Right forelimb (tissue), 1 donor: ENCODE measurements at places on chromosomes 12 and 14.
A peak's percentile ranks its signal among the peaks of the same experiment; 100 is the strongest.

DNA sequence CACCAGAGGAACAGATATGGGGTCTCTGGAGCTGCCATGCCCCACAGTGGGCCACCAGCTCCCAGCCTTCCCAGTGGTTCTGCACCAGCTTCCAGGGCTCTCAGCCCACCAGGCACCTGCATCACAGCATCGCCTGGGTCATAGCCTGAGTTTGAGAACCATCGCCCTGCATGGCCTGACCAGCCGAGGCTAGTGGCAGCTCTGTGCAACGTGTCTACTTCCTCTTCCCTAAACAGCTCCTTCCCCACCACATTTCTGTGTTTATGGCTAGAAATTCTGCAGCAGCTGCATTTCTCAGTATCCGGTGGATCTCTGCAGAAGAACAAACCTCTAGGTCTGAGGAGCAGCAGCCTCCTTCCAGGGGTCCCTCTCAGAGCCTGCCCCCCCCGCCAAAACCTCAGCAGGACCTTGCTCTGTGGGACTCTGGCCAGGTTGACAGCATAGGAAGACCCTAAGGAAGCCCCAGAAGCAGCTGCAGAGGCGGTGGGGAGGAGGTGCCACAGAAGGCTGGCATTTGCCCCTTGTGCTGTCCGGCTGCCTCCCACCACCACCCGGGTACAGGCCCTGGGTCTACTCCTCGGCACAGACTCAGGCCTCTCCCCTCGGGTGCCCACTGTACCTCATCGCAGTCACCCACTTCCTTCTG is 47.7 kb downstream of the PSMA6 start:
- DNase-seq: no peak

DNA sequence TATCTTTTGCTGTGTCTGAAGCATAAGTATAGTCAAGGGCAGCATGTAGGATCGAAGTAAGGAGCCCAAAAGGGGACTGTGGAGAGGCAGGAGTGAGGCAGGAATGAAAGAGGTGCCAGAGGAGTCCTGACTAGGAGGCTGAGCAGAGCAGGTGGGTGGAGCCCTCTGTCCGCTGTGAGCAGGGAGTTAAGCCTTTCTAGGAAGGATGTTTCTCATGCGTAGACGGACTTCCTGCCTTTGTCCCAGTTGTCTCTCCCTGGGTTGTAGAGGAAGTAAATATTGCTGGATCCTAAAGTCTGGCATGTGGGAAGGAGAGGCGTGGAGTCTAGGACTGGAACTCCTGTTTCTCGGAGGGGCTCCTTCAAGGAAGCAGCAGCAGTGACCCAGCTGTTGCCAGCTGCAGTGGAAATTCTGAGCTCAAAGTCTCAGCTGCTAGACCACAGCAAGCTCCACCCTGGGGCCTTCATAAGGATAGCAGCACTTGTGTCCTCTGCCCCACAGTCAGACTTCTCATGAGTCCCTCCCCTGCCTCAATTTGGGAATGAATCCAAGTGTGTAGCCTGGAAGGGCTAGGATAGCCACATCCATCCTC is 44.0 kb downstream of the RBMS2 start:
- DNase-seq: peak; percentile 93

- DNase-seq: no peak
Observed at GRCh38 chr14:84433961-84434360, 1096.0 kb upstream of the FLRT2 start.

DNA sequence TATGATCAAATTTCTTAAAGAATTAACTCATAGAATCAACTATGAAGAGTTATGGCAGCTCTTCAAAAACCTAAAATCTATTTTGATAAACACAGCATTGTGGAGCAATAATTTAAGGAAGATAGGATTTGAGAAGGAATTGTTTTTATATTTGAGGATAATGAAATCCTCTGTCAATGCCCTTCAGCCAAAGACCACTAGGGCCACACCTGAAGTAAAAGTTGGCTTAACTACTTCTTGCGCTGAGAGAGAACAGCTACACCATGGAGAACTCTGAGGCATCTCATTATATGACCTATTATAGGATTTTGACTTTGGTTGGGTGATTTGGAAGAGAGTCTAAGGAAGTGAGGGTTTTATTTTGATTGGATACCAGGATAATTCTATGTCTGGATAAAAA is 237.2 kb downstream of the TMTC2 start:
- no peak for DNase-seq

GRCh38 chr12:95173392-95174251 is 43.6 kb downstream of the FGD6 start:
- DNase-seq: no peak

GRCh38 chr12:132084621-132085290 is 59.4 kb downstream of the DDX51 start:
- peak; percentile 63 for DNase-seq

DNA sequence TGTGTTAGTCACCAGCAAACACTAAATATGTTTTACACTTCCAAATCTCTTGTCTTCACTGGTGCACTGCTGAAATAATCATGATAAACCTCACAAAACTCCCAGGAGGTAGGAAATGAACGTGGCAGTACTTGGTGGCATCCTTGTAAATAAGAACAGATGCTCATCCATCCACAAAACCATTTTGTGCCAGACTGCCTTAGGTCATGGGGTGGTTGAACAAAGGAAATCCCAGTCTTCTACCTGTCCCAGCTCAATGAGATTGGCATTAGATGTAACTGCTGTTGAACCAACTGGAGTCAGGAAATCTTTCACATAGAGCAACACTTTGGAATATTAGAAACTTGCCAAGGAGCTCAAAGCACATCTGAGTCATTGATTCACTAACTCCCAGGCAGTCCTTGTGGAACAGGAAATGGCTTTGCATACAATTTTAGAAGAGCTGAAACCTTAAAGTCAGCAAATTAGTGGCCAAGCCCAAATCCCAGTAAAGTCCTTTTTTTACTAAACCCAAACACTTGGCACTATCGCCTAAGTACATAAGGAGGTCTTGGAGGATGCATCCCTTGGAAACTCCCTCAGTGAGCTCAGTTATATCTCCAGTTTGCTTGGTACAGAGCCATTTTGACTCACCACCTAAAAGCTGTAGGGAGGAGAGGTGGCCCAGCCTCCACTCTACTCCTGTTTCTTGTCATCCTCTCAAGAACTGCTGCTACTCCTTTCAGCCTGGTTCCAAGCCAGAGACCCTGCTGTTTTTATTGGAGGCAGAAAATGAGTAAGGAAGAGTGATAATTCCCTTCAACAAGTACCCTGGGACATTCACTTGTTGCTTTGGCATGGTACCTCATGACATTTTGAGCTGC is 208.0 kb downstream of the NOVA1 start:
- no peak for DNase-seq

- no peak for DNase-seq
Observed at GRCh38 chr14:75968456-75968855, 13.3 kb downstream of the TGFB3 start.

- no peak for DNase-seq
Observed at GRCh38 chr12:84607170-84607819, 305.3 kb downstream of the SLC6A15 start.

GRCh38 chr12:89657739-89658138 is 50.9 kb downstream of the ATP2B1 start:
- no peak for DNase-seq

GRCh38 chr12:92543840-92544239 is 158.9 kb upstream of the PLEKHG7 start:
- DNase-seq: no peak

GRCh38 chr14:88749139-88749538 is 43.6 kb downstream of the EML5 start:
- DNase-seq: no peak

DNA sequence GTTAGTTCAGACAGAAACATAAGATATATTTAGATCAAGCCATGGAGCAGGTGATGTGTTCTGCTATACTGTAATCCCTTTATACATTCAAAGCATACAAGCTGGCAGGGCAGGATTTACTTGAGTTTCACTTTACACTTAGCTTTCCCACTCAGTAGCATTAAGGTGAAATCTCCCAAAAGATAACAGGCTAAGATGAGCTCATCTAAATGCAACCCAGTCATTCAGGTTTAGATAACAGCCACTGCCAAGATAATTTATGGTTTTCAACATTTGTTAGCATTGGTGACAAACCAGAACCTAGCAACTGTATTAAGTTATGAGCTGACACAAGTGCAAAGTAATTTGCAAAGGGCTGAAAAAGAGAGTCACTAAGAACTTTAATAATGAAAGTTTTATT is 925.1 kb upstream of the ATXN7L3B start:
- no peak for DNase-seq

- no peak for DNase-seq
Observed at GRCh38 chr14:63300854-63301253, 17.9 kb downstream of the GPHB5 start.

DNA sequence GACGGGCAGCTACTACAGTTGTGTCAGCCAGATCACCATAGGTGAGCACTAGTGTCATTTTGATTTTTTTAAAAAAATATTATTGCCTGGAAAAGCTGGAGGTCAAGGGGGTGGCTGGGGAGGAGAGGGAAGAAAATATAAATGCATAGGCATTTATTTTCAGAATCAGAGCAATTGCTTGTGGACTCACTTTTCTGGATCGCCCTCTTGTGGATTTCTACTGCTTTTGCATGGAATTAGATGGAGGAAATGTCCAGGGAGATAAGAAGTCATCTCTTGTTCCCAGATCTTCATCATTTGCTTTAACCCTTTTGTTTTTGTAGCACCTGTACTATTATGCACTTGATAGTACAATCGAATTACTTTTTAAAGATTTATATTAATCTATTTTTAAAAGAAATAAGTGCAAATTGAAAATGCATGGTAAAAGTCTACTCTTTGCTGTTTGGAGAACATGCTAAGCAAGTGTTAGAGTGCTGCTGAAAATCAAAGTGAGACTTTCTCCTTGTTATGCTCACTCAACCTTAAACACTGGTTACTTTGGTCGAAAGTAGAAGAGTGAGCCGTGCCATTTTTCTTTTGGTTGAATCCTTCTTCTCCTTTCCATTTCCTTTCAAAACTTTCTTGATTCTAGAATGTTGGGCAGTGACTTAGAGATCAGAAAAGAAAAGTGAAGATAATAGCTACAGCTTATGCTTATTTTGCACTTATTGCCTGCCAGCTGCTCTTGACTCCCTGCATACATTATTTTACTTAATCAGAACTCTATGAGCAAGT is 60.6 kb upstream of the ANO4 start:
- DNase-seq: no peak

GRCh38 chr14:36716614-36717184 is 55.0 kb downstream of the PAX9 start:
- no peak for DNase-seq

DNA sequence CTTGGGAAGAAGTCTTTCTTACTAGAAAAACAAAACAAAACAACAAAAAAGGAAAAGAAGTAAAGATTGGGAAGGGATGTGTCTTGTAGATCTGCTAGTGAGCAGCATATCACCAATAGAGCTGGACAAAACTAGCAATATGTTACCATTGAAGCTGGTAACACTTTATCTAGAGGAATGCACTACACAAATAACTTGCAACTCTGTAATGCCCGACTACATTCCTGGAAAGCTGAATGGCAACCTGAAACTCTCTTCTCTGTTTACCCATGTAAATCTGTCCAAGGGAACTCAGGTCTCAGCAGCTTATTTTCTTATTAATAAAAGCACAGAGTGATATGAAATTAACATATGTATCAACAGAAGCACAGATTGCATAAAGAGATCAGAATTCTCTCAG is 624.4 kb downstream of the KCNH5 start:
- no peak for DNase-seq

DNA sequence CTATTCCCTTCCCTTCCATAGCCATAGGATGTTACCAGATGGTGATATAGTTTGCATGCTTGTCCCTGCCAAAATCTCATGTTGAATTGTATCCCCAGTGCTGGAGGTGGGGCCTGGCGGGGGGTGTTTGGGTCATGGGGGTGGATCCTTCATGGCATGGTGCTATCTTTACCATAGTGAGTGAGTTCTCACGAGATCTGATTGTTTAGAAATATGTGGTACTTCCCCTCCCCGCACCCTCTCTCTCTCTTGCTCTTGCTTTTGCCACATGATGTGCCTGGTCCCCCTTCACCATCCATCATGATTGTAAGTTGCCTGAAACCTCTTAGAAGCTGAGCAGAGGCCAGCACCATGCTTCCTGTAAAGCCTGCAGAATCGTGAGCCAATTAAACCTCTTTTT is 181.3 kb downstream of the CAND1 start:
- DNase-seq: no peak

GRCh38 chr14:81234278-81234677 is 13.5 kb upstream of the GTF2A1 start:
- no peak for DNase-seq

GRCh38 chr14:89418976-89419375 is 1.9 kb upstream of the FOXN3 start:
- DNase-seq: no peak

GRCh38 chr14:90168425-90169105 is 87.8 kb upstream of the PSMC1 start:
- no peak for DNase-seq

DNA sequence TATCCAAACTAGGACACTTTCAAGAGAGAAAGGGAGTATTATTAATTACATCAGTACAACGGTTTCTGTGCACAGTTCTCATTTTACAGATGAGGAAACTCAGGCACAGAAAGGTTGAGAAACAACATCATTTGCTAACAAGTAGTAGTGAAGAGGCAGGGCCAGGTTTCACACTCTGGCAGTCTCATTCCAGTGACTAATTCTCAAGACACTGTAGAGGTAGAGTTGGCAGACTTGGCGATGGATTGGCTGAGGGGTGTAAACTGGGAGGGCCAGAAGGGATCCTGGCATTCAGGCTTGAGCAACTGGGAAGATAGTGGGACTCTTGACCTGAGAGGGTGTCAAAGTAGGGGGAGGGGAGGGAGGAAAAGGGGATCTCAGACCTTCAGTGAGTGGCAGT is 73.8 kb upstream of the BDKRB2 start:
- DNase-seq: no peak

DNA sequence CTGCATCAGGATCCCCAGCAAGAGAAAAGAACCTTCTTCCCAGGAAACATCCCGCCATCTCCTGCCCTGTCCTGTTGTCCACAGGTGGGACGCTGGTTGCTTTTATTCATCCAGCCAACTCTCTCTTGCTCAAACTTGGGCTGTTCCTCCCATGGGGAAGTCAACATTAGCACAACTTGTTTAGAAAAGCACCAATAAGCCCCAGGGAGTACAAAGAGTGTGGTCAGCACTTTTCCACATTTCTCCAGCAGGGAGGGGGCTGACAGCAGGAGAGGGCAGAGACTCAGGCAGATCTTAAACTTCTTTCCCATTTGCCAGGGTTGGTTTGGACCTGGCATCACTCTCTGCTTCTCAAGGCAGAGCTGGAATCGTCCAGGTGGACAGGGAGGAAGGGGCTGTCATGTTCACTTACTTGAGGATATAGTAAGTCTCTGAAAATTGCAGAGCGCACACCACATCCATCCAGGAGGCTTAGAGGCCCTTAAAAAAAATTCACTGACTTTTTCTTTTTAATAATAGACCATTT is 74.9 kb downstream of the RBM19 start:
- DNase-seq: no peak

DNA sequence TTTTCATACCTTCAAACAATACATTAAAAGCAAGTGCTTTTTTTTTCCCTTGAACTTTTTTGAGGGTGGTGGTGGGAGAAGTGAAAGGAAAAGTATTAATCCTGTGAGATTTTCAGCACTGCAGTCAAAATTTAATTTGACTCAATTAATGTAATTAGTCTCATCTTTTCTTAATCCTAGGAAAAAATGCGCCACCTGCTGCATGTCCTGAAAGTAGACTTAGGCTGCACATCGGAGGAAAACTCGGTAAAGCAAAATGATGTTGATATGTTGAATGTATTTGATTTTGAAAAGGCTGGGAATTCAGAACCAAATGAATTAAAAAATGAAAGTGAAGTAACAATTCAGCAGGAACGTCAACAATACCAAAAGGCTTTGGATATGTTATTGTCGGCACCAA is 52.2 kb downstream of the SPATA7 start:
- DNase-seq: no peak
